ENCODE measurements at places on chromosomes 7 and 10.

DNA sequence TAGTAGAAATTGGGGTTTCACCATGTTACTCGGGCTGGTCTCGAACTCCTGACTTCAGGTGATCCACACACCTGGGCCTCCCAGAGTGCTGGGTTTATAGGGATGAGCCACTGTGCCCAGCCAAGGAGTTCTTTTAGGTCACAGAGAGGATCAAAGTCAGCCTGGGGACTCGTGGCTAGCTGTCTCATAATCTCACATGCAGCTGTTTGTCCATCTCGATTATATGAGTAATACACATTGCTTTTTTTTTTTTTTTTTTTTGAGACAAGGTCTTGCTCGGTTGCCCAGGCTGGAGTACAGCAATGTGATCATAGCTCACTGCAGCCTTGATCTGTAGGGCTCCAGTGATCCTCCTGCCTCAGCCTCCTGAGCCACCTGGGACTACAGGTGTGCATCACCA, 2.2 kb downstream of the IFT22 start:
- DNase-seq, result no peak

DNA sequence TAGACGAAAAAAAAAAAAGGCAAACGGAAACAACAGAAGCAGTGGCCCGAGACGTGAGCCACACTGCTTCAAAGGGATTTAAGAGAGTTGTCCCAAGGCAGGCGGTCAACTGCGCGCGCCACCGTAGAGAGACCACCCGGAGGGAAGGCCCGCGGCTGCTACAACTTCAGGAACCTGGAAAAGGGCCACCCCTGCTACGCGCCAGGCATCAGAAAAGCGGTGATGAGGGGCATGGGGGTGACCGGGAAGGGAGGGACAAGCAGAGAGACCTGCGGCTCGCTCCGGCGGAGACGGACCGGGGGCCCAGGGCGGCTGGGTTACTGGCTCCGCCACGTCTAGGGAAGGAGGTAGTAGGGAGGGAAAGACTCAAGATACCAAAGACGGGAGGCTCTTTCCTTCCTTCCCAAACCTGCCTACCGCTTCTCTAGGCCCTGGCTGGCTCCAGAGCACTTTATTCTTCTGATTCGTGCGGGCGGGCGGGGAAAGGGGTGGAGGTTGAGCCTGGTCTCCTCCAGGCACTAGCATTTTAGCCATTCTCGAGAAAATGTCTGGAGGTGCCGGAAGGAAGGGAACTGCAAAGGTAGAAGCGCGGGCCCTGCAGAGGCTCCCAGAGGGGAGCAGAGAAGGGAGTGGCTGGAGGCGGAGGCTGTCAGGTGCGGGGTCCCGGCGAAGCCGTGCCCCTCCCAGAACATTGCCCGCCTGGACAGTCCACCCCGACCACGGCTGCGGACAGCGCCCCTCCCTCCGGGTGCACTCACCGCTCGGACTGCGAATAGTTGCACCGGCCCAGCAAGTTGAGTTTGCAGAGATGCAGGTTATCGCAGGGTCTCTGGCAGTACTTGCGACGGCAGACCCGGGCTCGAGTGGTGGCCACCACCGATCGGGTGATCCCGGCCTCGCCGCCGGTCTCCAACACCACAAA, 993 bp downstream of the ZC3HAV1 start:
- peak; percentile 17 for DNase-seq

DNA sequence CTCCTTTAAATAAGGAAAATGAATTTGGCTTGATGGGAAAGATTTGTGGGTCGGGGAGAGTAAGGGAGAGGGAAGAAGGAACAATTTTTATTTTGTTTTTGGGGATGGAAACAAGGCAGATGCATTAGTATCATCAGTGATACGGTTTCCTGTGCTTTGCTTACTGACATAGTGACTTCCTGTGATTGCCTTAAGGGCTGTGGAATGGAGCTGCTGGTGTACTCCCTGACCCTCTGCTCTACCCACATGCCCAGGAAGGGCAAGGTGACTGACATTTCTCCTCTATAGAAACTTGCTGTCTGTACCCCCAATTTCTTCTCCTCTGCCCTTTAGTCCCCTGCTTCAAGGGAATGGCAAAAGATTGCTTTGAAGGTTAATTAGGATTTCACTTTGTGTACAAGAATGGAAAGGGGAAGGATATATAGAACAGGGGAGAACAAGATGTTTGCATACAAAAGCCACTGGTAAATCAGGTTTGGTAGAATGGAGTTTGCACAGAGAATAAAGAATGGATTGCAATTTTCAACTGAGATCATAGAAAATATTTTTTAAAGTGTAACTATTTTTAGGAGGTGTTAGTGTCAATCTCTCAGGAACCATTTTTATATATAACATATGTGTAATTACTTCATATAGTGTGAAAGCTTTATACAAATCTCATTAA, 129.0 kb upstream of the AGR3 start:
- DNase-seq, result no peak

- no peak for DNase-seq
Observed at GRCh38 chr7:159154243-159154642, 9.6 kb upstream of the VIPR2 start.

GRCh38 chr7:150962553-150963399, 15.3 kb downstream of the KCNH2 start:
- DNase-seq, result peak; percentile 13

GRCh38 chr10:128007056-128007455, 100.2 kb downstream of the PTPRE start:
- no peak for DNase-seq

DNA sequence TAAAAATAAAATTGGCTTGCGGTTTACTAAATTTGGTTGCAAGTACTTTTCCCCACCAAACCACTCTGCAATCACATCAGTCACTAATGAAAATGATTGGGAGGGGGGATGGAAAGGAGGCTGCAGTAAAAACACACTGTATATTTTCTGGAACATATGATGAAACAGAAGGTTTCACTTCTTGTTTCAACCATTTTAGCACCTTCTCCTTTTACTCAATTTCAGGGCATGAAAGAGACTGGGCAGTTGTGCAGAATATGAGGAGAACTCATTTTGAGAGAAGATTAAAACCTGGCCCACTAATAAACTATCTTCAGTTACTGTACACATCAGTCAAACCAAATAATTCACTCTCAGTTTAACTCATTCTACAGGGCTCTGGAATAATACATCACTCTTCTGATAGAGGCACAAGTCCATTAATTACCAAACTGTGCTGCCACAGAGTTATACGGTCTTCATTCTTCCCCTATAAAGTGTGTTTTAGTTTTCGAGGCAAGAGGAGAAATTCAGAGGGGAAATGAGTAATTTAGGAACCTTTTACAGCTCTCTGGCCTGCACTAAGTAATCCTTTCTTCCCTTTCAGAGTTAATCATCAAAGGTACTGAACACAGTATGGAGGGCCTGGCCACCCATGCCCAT, 25.5 kb downstream of the JAZF1 start:
- DNase-seq, result no peak

GRCh38 chr7:18509481-18509880, 13.9 kb downstream of the HDAC9 start:
- no peak for DNase-seq

GRCh38 chr10:11899067-11899876, 76.1 kb downstream of the PROSER2 start:
- no peak for DNase-seq

- DNase-seq, result peak; percentile 80
Observed at GRCh38 chr10:33055625-33056024, 97.6 kb upstream of the ITGB1 start.

- DNase-seq, result peak; percentile 39
Observed at GRCh38 chr7:24828891-24829661, 71.8 kb upstream of the GSDME start.

- no peak for DNase-seq
Observed at GRCh38 chr10:7168414-7168813, 242.4 kb downstream of the SFMBT2 start.

DNA sequence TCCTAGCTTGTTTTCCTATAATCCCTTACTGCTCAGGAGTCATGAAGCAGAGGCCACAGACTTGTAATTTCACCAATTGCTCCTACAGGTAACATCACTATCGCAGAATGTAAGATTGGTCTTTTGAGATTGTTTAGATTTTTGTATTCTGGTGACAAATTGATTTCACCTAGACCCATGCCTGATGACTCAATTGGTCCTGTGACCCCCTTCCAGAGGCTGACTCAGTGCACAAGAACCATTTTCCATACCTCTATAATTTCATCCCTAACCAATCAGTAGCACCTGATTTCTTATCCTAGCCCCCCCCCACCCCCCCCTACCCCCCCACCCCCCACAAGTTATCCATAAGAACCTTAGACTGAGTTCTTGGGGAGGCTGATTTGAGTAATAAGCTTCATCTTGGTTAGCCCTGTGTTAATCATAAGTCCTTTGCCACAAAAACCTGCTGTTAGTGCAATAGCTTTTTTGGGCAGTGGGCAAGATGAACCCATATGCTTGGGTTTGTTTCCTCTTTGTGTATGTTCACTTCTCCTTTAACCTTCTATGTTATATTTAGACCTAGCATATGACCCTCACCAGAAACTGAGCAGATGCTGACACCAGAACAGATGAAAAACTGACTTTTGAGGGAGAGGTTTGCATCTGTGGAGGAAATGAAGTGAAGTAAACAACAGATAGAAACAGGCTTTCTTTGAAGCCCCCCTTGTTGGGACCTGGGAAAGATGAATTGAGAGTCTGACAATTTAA, 187.1 kb downstream of the KIF20B start:
- DNase-seq, result no peak

DNA sequence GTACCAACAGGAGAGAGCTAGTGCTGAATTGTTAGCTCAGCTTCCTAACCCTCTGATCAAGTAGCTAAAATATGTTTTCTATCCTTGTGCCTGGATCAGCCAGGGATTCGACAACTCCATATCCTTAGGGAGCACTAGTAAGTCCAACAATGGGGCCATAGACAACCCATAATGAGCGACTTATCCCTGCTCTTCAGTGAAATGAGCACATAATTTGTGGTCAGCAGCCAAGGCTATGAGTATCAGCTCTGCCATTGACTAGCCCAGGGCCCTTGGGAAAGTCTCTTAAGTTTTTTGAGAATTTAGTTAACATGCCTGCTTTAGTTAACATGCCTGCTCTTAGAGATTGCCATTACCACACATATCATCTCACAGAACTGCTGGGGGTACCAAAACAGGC, 39.3 kb downstream of the COL1A2 start:
- peak; percentile 78 for DNase-seq

DNA sequence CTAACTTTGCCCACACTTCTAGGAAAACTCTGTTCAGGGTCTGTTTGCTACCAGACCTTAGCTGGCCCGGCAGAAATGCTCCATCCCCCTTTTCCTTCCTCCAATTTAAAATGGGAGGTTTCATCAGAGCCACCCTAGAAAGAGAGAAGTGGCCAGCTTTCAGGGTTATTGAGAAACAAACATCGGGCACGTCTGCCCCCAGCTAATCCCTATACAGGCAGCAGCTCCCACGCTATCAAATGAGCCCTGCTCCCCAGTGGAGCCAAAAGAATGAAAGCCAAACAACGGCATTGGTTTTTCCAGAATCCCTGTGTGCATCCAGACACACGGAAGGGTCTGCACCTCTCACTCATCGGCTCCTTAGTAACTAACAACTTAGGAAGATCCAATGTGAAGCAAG, 132.5 kb downstream of the GRID1 start:
- no peak for DNase-seq

DNA sequence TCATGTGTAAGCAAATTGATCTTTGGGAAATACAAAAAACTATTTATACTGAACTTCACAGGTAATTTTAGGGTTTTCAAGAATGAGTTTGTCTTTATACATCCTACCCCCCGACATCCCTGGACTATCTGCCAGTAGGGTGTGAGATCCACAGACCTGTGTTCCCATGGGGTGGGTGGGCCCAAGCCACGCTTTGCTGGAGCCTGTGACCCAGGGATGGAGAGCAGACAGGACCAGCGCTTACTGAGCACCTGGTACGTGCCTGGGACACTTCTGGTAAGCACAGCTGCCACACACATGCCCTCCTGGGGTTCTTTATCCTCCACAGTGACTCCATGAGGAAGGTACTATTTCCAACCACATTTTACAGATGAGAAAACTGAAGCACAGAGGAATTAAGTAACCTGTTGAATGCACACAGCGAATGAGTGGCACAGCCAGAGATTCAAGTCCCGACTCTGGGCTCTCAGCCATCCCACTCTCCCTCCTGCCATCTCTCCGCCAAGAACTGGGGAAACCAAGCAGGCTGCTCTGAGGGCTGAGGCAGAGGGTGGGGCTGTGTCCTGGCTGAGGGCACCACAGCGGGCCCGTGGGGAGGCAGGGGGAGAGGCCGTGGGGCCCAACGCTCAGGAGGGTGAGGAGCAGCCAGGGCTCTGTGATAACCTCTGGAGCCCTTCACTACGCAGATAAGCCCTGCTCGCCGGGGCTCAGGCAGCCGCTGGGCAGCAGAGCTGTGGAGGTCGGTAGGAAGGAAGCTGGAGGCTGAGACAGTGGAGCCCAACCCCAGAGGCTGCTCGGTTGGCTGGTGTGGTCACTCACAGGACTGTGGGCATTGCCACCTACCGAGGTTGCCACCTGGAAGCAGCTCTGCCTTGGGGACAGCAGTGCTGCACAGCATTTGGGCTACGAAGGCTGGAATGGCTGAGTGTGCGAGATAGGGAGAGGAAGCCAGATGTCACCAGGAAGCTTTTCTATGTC, 124.2 kb downstream of the ARHGAP22 start:
- no peak for DNase-seq

DNA sequence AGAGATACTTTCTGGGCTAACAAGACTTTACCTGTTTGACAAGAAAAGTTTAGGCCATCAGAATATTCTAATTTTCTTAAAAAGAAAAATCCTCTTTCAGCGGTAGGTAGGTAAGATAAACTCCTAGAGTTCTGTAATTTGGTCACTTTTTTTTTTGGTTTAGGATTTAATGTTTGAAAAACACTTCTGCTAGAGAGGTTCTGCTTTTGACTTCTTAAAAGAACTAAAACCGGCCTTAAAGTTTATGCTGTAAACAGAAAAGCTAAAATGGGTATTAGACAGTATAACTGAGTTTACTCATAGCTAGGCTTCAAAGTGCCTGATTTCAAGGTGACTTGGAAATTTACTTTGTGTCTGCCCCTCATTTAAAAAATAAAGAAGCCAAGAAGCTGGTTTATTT, 21.7 kb upstream of the KMT2E start:
- DNase-seq, result no peak

GRCh38 chr7:26512737-26513136, 221.1 kb downstream of the SNX10 start:
- DNase-seq, result no peak
